ENCODE measurements at places on chromosomes 4 and X.

GRCh38 chr4:126939401-126939800 is 693.4 kb upstream of the INTU start:
- DNase-seq, result peak; percentile 72

DNA sequence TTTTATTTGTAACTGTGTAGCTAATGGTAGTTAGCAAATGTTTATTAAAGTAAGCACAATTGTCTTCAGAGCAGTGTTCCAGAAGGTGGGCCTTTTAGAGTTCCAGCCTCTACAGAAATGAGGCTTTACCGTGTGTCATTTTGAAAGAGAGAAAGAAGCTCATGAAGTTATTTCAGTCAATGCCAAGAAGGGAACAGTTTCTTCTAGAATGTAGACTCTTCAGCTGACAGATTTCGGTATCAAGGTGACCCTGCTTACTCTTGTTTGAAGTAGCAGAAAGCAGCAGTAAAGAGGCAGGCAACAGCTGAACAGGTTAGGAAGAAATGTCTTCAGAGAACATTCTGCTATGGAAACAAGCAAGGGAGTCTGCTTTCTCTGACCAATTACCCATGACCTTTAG is 93.6 kb downstream of the TASL start:
- no peak for DNase-seq

DNA sequence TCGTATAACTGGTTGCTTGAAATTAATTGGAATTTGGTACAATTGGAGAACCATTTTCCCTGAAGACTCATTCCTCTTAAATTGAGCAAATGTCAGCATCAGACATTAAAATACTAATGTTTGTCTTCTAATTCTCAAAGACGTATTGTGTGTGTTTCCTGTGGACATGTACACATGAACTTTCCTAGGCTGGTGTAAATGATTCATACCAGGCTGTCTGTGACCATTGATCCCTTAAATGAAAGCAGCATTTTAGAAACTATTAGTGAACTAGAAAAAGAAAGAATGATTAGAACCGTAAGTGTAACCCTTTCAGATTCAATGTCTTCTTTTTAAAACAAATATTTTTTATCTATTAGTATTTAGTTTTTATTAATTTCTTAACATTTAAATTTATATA is 332.9 kb downstream of the PPP3CA start:
- DNase-seq, result no peak

- peak; percentile 10 for DNase-seq
These were observed 105.1 kb upstream of the SCOC start for GRCh38 chr4:140268186-140268841.

- DNase-seq, result peak; percentile 50
These were observed 109.9 kb upstream of the NAP1L5 start for GRCh38 chr4:88807499-88807898.

GRCh38 chrX:16678689-16679088 is 28.7 kb downstream of the S100G start:
- DNase-seq, result peak; percentile 47

DNA sequence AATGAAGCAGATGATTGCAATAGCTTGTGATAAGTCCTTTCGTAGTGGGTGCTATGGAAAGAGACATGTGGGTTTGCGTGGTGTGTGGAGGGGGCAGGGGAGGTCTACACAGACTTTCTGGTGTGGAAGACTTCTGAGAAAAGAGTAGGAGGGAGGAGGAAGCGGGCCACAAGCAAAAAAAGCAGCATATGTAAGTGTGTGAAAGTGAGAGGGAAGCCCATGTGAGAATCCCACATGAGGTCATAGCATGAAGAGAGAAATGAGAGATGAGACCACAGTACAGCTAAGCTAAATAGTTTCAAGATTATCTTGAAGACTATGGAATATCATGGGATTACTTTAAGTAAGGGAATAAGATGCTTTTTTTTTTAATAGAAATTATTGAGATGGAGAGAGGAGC is 2039.9 kb upstream of the TENM3 start:
- DNase-seq, result no peak

- DNase-seq, result no peak
These were observed 196.8 kb downstream of the DCHS2 start for GRCh38 chr4:154294652-154295350.

- DNase-seq, result peak; percentile 10
These were observed 105.9 kb upstream of the SLC7A11 start for GRCh38 chr4:138348055-138348454.

DNA sequence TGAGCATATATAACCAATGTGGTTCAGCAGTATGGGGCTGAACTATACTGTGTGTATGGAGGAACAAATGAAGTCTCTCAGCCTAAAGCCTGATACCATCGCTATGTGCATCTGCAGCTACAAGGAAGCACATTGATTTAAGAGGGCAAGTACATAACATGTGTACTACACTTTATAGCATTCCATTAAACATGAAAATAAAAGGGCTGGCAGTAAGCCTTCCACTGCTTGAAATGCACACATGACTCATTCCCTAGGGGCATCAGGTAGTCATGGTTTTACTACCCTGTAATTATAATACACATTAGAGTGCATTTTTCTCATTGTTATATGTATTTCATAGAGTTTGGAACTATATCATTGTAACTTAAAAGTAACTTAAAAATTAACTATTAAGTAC is 51.2 kb downstream of the SMARCA1 start:
- peak; percentile 17 for DNase-seq

GRCh38 chr4:8737075-8737474 is 134.6 kb downstream of the HMX1 start:
- DNase-seq, result no peak

DNA sequence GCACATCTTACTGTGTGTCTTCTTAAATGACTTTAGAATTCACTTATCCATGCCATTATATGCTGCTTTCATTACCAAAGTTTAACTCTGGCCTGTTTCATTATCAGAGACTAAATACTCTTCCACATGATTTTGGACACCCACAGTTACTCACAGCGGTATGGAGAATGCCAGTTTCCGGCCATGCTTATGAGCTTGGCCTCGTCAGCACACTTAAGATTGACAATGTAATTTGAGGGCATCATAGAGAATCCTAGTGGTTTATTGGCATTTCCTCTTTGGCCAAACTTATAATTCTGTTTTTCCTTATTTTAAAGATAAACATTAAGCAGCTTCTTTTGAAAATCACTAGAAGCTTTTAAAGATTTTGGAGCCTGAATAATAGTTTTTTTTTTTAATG is 104.5 kb downstream of the IRF2 start:
- DNase-seq, result peak; percentile 71
